ENCODE measurements at places on chromosomes 1 and 21.

GRCh38 chr21:39441502-39442475 lies 3.8 kb downstream of the LCA5L start:
- DNase-seq, result peak; percentile 41

DNA sequence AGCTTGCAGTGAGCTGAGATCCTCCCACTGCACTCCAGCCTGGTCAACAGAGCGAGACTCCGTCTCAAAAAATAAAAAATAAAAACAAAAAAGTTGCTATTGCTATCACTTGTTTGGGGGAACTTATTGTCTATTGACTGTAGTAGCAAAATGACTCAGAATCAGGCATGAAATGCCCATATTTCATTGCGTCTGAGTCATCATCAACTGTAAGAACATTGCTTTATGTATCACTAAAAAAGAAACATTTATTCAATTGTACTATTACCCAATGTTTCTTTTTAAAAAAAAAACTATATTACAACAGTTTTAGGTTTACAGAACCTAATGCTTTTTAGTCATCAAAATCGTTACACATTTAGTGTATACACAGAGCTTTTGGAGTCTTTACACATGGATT lies 91.0 kb upstream of the FMN2 start:
- DNase-seq, result no peak

GRCh38 chr1:4762146-4762545 lies 107.7 kb downstream of the AJAP1 start:
- no peak for DNase-seq

DNA sequence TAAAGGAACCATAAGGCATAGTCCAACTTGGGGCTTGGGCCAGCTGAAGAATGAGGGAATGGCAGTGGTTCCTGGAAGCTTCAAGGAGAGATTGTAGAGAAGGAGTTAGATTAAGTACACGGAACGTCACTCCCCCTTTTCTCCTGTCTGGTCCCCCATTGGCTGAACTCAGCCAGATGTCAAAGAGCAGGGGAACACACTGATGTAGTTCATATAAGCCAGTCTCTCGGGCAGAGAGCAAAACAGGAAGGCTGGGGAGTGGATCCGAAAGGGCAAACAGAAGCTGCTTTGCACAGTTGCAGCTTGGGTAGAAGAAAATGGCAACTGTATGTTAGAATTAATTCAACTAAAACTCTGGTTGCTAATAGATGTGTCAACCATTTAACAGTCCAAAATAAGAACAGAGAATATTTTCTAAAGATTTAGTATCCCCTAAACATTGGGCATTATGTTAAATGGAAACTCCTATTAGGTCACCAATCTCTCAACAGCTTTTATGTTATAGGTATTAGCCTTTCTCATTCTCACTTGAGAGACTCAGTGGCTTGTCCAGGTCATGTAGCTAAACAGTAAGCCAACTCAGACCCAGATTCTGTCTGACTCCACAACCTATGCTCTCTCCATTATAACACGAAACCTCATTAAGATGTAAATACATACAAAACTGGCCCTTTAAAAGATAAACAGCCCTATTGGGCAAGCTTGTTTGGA lies 600.7 kb upstream of the USP24 start:
- DNase-seq, result no peak

DNA sequence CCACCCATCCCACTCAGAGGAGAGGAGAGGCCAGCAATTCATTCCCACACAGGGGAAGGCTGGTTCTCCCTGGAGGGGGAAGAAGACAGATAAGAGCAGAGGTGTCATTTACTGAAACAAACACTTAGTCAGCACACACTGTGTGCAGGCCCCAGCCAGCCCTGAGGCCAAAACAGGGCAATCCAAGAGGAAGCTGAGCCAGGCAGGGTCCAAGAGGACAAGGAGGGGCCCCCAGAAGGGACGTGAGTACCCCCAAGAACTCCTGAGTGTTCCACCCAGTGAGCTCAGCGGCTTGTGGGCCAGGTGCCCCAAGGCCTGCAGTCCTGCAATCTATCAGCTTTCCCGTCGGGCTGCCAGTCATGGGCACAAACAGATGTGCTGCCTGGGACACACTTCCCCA lies 15.8 kb downstream of the ADGRB2 start:
- DNase-seq, result no peak

DNA sequence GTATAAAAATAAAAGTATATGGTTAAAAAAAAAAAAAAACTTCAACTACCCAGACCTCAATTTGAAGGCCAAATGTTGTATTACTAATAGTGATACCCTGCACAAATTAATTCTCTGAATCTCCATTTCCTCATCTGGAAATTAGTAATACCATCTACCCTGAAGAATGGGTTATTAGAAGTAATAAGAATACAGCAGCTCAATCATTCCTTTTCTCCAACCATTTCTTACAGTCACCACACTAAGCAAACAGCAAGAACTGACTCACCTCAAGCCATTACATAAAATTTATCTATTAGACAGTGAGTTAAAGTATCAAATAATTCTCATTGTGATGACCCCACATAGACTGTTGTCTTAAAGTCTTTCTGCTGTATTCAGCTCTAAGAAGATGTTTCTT lies 39.6 kb downstream of the RERE start:
- no peak for DNase-seq

DNA sequence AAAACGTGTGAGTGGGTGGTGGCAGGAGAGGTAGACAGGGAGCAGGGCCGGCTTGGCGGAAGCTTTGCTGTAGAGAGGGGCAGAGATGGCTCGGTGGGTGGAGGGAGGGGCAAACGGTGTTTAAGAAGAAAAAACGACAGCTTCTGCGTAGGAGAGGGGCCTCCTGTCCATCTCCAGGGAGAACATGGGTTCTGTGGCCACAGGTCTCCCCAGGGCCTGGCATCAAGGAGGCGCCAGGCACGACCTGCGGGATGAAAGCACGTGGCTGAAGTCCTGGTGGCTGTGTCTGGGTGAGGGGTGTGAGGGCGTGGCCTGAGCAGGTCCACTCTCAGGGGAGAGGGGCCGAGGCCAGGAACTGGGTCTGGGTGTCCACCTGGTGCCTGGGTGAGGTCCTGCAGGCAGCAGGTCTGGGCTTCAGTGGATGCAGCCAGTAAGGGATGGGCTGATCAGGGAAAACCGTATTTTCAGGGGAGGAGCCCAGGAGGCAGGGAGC lies 940 bp upstream of the PRKCZ start:
- no peak for DNase-seq

GRCh38 chr1:24955161-24955560 lies 25.1 kb upstream of the RUNX3 start:
- no peak for DNase-seq

DNA sequence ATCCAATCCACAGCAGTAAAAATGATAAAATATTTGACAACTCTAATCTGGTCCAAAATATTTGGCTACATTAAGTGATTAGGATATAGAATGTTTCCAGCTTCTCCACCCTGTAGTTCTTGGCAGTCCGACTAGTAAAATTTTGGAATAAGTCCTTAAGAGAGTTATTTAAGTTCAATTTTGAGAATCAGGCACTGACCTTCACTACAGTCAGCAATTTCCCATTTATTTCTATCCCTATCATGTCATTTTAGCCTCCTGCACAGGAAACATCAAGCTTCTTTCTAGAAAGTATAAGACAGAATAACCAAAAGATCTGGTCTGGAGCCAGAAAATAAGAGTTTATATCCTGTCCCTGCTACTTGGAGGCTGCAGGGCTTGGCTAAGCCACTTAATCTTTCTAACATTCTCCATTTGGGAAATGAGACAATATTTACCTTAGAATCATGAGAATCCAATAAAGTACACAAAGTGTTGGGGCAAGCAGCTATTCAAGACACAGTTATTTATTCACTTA lies 162.2 kb downstream of the DPYD start:
- no peak for DNase-seq

DNA sequence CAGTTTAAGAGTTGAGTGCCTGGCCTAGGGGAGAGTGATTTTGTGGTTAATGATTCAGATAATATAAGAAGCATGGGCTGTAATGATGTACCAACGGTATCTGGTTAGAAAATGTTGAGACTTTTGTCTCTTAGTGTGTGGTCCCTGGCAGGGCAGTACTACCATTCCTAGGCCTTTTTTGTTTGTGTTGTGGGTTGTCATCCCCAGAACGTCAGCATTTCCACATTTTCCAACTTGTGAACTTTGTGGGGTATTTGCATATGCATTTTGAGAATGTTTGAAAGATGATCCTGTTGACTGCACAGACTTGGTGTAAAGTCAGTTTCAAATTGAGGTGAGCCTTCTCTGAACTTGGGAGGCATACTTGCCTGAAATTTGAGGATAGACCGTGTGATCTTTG lies 11.4 kb downstream of the NEK7 start:
- no peak for DNase-seq

DNA sequence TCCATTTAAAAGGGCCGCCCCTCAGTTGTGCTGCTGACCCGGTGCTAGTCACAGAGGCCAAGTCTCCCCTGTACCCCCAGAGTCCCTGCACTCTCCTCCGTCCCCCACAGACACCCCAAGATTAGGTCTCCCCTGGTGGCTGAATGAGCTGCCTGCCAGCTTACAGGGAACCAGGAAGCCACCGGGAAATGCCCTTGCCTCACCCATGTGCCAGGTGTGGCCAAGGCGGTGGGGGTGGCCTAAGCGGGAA lies 32.7 kb downstream of the HSPG2 start:
- DNase-seq, result no peak

- DNase-seq, result no peak
These were observed 53.0 kb downstream of the MAB21L3 start for GRCh38 chr1:116164150-116164549.

- no peak for DNase-seq
These were observed 129.2 kb downstream of the ATP6V1G3 start for GRCh38 chr1:198411240-198411639.

DNA sequence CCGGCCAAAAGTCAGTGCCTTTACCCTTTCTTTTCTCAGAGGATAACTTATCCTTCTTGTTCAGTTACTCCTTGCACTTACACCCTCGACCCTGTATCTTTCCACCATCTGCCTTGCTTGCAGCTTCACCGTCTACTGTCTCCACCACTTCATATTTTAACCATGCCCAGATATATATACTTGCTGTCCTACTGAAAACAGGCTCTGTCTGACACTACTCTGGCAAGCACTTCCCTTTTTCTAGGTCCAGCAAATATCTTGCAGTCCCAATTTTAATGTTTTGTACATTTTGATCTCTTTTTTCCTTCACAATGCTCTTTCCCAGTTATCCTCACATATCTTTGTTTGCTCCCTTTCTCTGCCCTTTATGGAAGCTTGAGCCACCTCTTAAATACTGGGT lies 308.6 kb downstream of the TPR start:
- no peak for DNase-seq

DNA sequence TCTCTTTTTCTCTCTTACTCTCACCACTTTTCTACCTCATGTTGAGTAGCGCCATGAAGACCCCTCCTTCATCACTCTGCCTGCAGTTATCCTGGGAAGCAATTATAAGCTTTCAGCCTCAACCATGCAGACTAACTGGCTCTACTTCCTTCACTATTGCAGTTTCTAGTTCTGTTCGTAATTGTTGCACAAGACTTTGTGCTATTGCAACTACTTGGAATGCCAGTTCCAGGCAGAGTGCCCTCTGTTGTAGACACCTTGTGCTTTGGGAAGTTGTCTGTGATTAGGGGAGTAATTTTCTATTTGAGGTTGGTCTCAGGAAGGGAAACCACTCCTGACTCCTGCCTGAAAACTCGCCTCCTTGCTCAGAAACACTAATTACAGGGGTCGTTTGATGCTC lies 19.4 kb downstream of the PGM1 start:
- no peak for DNase-seq

- DNase-seq, result no peak
These were observed 9.8 kb upstream of the SSBP3 start for GRCh38 chr1:54415991-54416390.

DNA sequence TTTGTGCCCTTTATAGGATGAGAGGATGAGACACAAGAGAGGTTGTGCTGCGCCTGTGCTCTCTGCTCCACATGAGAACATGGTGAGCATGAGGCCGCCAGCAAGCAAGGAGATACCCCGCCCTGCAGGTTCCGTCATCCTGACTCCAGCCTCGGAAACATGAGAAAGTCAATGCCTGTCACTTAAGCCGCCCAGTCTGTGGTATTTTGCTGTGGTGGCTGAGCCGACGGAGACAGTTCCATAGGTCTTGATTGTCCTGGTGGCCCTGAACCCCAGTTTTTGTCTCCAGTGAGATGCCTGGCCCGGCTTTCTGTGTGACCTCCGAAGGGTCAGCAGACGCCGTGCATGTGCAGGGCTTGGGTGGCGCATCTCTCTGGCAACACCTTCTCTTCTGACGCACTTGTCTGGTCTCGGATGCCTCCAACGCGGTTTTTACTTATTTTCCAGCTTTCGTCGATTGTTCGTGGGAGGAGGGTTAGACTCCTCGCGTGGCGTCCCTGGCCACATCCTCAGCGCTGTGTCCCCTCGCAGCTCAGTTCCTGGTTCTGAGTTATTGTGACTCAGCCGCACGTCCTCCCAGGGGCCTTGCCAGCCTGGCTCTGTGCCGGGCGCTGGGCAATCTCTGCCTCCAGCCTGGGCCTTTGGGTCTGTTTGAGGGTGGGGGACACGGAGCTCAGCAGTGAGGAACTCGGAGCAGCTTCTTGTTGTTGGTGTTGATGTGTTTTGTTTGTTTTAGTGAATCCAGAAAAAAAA lies 70.0 kb downstream of the FAAP20 start:
- DNase-seq, result peak; percentile 6

GRCh38 chr1:228166170-228166936 lies 749 bp downstream of the IBA57 start:
- peak; percentile 37 for DNase-seq

GRCh38 chr1:39385067-39385988 lies 106.1 kb upstream of the BMP8A start:
- DNase-seq, result no peak

DNA sequence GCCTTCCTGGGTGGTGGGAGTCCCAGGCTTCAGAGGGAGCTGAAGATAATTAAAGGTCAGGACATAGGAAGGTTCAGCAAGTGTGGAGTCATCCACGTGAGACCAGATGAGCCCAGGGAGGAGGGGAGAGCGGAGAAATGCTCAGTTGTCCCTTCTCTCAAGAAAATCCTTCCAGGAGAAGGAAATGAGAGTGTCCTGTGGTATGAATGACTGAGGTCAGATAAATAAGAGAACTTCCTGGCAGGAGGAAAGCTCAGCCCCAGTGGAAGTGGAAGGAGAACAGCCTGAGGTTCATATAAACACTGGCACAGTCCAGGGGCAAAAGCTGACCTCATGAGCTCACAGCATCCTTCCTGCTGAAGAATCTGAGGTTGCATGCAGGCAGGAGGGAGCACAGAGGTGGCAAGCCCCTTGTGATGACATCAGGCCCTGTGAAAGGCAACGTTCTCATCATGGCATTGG lies 97.6 kb downstream of the NAV1 start:
- no peak for DNase-seq

GRCh38 chr21:46063227-46063626 lies 34.7 kb upstream of the COL6A2 start:
- DNase-seq, result no peak
